A549 treated with GW870086 at 1 μM for 4 hours (cell line): ENCODE measurements at places on chromosomes 11 and 22. TPM values are rescaled to one million over a fixed set of nuclear protein-coding genes. Genes with fewer than 3 reads are reported as not detected.

Gene SLC22A8
- total RNA-seq, result not detected in 5 replicates

Gene TUBA8
- total RNA-seq, result 0.25 to 0.93 TPM (median 0.39 TPM) in 5 replicates

Gene NELL1
- not detected in 5 replicates for total RNA-seq

Gene C11orf68
- 32.7 to 44.7 TPM (median 43.0 TPM) in 5 replicates for total RNA-seq

Gene TCIRG1
- 93.6 to 159 TPM (median 142 TPM) in 5 replicates for total RNA-seq

Gene OR2AG1
- total RNA-seq, result not detected in 5 replicates

Gene GRAMD1B
- 27.8 to 40.2 TPM (median 37.0 TPM) in 5 replicates for total RNA-seq

Gene P2RX6
- 0.58 to 1.2 TPM (median 0.79 TPM) in 5 replicates for total RNA-seq

Gene FDXACB1
- 1.6 to 2.3 TPM (median 1.7 TPM) in 5 replicates for total RNA-seq

Gene MUC5AC
- total RNA-seq, result 1.5 to 2.3 TPM (median 2.0 TPM) in 5 replicates
